Neural crest cell (in vitro differentiated cells): ENCODE measurements at places on chromosomes 11 and 22. TPM values are rescaled to one million over a fixed set of nuclear protein-coding genes. Genes with fewer than 3 reads are reported as not detected.

DNA sequence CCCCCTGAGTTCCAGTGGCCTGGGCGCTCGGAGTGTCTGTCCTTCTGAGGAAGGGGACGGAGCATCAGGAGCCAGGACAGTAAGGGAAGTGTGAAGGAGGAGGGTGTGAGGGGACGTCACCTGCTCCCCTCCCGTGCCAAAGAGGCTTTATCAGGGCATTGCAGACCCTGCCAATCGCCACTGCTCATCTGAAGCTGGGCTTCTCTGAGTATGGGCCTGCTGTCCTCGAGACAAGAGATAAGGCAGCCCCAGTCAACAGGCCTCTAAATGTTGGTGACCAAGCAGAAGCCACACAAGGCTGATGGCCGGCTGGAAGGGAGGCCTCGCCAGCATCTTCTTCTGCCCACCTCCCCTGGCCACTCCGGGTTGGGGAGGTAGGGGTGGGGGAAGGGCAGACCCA lies 29.8 kb downstream of the LIF start:
- H3K4me3 ChIP-seq, result no peak overlapping the region
- H3K36me3 ChIP-seq, result no peaks in the 10 kb centered on the region
- no peak for DNase-seq
- peaks cover 3% of the 10 kb centered on the region for H3K27me3 ChIP-seq

The NTM gene
- 11.3 and 13.2 TPM in 2 replicates for total RNA-seq

The SEPTIN3 gene
- 71.5 and 75.0 TPM in 2 replicates for total RNA-seq

The MN1 gene
- total RNA-seq, result 19.0 TPM in 2 replicates

- DNase-seq, result no peak
- H3K4me3 ChIP-seq, result peak overlapping the region; percentile 14
- peaks cover 54% of the 10 kb centered on the region for H3K4me1 ChIP-seq
- no peak overlapping the region for H3K27ac ChIP-seq
- no peaks in the 10 kb centered on the region for H3K27me3 ChIP-seq
Observed at GRCh38 chr11:65429724-65430405, 7.3 kb downstream of the NEAT1 start.

The AAMDC gene
- total RNA-seq, result 17.8 and 22.4 TPM in 2 replicates

DNA sequence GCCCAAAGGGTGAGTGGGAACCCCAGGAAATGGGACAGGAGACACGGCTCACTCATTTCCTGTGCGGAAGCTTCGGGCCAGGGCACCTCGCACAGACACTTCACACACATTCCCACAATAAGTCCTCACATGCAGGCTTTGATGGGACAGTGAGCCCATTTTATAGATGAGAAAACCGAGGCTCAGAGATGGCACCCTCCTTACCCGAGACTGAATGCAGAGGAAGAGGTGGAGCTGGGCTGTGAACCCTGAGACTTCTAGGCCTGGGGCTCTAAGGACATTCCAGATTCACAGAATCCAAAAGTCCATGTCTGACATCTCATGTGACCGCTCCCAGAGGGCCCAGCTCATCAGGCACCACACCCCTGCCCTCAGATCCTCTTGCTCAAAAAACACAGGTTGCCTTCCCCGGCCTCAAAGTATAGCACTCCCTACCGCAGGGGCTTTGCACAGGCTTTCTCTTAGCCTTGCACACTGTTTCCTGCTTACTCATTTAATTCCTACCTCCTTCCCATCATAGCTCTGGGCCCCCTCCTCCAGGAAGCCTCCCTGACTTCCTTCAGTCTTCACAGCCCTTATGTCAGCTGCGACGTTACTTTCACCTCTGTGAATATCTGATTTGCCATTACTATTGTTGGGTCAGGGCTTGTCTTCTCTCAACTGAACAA lies 57.1 kb upstream of the TCF20 start:
- DNase-seq, result no peak
- peaks cover 16% of the 10 kb centered on the region for H3K4me1 ChIP-seq

The GNAZ gene
- 25.2 and 25.5 TPM in 2 replicates for total RNA-seq

The DCDC1 gene
- 2.3 and 2.6 TPM in 2 replicates for total RNA-seq

DNA sequence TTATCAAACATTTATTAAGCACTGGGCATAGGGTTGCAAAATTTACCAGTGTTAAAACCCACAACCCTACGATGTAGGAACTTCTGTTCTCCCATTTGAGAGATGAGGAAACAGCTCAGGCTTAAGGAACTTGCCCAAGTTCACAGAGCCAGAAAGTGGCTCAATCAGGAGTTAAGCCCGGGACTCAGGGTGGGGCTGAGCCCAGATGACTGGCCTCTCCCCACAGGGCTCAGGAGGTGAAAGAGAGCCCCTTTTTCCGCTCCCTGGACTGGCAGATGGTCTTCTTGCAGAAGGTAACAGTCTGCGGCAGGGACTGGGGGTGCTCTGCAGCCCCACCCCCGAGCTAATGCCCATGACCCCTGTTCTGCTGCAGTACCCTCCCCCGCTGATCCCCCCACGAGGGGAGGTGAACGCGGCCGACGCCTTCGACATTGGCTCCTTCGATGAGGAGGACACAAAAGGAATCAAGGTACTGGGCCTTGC lies 5.6 kb upstream of the ANKRD13D start:
- peaks cover 13% of the 10 kb centered on the region for H3K4me1 ChIP-seq
- no peak for DNase-seq
- H3K4me3 ChIP-seq, result no peak overlapping the region
- no peak overlapping the region for H3K27ac ChIP-seq
- peaks cover 2% of the 10 kb centered on the region for H3K27me3 ChIP-seq
- peaks cover 3% of the 10 kb centered on the region for H3K36me3 ChIP-seq
